GM18507 (cell line): ENCODE measurements at places on chromosomes 3 and 15.

- DNase-seq = no peak
These were observed 21.7 kb downstream of the KIF7 start for GRCh38 chr15:89633585-89633984.

GRCh38 chr15:60340207-60340921 is 57.4 kb downstream of the ANXA2 start:
- no peak for DNase-seq

DNA sequence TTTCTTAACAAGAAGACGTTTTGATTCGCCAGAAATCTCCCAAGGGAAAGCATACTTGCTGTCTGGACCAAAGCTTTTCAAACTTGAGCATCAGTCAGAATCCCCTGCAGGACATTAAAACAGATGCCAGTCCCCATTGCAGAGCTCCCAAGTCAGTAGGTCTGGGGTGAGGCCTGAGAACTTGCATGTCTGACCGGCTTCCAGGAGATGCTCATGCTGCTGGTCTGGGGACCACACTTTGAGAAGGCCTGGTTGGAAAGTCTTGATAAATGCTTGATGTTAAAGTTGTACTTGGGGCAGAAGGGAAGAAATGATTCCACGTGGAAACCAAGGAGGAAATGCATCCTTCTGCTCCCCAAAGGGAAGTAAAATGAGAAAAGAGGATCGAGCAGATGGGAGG is 24.3 kb upstream of the CAV3 start:
- DNase-seq = no peak

GRCh38 chr3:8182904-8183303 is 318.7 kb upstream of the LMCD1 start:
- DNase-seq = no peak

GRCh38 chr3:176354843-176355242 is 842.4 kb downstream of the TBL1XR1 start:
- no peak for DNase-seq

DNA sequence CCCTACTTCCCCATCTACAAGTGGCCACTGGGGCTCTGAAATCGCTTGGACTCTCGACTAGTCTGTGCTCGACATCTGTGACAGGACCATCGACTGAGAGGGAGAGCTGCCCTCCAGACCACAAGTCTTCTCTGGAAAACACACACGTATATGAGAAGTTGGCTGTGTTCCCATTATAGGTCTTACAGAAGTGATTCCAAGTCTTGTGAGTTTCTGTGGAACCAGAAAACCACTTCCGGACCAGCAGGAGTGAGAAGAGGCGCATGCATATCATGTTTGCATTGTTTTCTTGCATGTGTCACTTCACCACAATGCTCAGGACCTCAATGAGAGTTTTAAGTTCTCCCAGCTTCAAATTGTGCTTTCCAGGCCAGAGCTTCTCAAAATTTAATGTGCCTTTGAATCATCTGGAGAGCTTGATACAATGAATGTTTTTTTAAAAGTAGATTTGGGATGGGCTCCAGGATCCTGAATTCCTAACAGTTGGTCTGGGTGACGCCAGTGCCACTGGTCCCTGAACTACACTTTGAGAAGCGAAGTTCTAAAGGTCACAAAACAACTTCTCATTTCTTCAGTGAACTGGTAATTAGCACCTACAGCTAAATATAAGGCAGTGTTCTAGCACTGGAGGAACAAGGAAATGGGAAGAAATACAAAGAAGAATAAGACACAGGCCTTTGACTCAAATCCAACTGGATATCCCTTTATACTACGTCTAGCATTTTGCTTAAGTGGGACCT is 15.7 kb downstream of the LIPC start:
- DNase-seq = no peak

GRCh38 chr3:182323898-182324297 is 469.4 kb upstream of the ATP11B start:
- no peak for DNase-seq

DNA sequence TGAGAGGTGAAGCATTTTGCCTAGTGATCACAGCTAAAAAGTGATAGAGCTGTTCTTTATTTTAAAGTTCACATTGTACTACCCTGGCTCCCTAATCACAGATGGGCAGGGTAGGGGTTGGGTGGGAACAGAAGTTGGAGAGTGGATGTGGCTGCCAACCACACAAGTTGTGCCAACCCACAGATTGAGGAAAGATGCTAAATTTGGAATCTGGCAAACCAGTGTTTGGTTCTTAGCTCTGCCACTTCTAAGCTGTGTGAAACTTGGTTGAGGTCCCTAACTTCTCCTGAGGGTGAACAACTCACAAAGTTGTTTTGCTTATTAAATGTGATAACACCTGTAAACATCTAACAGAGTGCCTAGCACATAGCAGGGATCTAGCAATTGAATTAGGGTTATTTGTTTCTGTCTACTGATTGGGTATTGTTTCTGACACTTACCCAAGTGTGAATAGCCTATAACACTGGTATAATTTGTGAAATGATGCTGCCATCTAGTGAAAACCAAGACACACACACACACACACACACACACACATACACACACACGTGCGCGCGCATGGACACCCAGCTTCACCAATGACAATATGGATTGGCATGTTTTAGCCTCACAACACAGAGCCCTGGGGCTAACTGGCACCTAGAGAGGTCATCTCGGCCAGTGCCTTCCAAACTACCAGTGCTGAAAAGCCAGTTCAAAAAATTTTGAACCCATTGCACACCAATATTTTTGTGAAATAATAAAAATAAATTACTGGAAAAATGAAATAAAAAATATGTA is 25.3 kb downstream of the ADGRG7 start:
- no peak for DNase-seq

DNA sequence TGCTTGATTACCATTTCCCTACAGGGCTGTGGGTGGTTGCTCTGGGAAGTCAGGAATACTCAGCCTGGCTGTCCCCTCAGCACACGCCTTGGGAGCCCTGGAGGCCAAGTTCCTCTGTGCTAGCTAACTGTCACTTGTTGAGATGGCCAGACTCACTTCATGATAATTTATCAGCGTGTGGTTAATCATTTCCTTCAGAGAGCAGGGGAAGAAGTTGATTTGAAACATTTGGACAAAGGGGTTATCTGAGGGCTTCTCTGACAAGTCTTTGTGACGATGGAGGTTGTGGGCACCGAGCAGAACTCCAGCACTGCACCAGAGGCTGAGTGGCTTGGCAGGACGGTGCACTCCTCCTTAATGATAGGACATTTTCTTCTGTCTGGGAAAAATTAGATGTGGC is 61.9 kb downstream of the WHAMM start:
- DNase-seq = no peak
